ENCODE measurements at places on chromosomes 4 and X. TPM values are rescaled to one million over a fixed set of nuclear protein-coding genes. Genes with fewer than 3 reads are reported as not detected.

CC2D2A gene
- 21.2 TPM for total RNA-seq

DKC1 gene
- 26.1 TPM for total RNA-seq

VSIG4 gene
- 569 TPM for total RNA-seq

DNA sequence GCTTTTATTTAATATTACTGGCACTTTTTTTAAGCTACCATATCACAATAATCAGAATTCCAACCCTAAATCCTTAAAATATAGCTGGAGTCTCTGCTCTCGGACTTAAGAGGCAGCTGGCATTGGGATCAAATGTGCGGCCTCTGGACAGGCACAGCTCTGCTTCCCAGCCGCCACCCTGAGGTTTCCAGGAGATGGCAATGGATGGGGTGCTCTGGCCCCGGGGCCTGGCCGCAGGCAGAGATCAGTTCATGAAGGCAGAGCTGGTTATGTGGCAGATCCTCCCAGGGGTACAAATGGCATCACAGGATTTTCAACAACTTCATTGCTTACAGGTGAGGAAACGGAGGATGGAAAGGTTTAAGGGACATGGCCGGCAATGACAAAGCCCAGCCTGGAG is 57.8 kb downstream of the JAKMIP1 start:
- DNase-seq = no peak

GRCh38 chr4:153676984-153677383 is 7.1 kb upstream of the TLR2 start:
- DNase-seq = no peak
